ENCODE measurements at places on chromosomes 16 and 17. TPM values are rescaled to one million over a fixed set of nuclear protein-coding genes. Genes with fewer than 3 reads are reported as not detected.

The RAB37 gene
- 2.1 TPM for total RNA-seq

GRCh38 chr16:81740169-81740568 lies 38.9 kb upstream of the PLCG2 start:
- no peak for DNase-seq

The CAPNS2 gene
- 1.0 TPM for total RNA-seq

GRCh38 chr17:69325518-69326376 lies 1.2 kb downstream of the ABCA5 start:
- DNase-seq: no peak

DNA sequence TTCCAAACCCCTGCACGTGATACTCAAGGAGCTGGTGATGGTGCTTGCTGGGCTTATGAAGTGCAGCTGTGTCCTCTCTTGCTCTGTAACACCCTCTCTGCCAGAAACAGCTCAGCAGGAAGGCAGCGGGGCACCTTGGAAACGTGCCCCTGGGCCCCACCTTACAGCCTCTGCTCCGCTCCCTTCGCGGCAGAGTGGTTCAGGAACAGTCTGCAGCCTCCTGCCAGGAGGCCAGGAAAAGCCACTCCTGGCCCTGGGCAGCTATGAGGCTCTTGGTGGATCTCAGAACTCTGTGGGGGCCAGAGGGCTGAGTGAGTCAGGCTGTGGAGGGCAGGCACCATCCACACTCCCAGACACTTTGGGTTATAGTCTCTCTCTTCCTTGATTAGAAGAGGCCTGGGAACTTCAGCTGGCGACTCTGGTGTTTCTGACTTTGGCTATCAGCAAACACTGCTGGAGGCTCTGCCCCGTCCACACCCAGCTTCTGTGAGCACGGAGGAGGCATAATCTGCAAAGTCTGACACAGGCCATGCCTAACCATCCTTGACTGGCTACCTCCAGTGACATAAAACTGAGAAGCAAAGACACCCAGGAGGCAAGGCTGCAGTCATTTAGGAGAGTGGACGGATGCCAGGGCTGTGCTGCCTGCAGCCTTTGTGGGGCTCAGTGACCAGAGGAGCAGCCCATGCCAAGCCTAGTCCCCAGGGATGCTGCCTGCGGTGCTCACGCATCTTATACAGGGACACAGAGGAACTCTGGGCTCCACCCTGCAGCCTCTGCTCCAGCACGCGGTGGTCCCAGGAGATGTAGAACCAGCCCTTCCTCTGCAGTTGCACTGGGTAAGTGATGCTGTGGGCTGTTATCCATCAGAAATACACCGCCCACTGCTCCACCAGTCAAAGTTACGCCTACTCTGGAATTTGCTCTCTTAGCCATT lies 65.3 kb downstream of the METRNL start:
- peak; percentile 46 for DNase-seq

- DNase-seq: no peak
Observed at GRCh38 chr17:66255112-66255511, 25.9 kb upstream of the APOH start.

The NLE1 gene
- 32.1 TPM for total RNA-seq

- no peak for DNase-seq
Observed at GRCh38 chr16:56600398-56600999, 7.9 kb upstream of the MT2A start.

GRCh38 chr16:50093607-50094539 lies 28.1 kb downstream of the HEATR3 start:
- DNase-seq: no peak

The SHBG gene
- 0.16 TPM for total RNA-seq

The GDPD3 gene
- total RNA-seq: 2.0 TPM

The CNTD1 gene
- not detected for total RNA-seq

GRCh38 chr16:29903590-29903989 lies 3.3 kb downstream of the ASPHD1 start:
- DNase-seq: no peak

The ENKD1 gene
- total RNA-seq: 20.1 TPM

The IL34 gene
- total RNA-seq: 0.64 TPM

- no peak for DNase-seq
Observed at GRCh38 chr16:70151391-70151790, 22.2 kb upstream of the CLEC18C start.

- DNase-seq: no peak
Observed at GRCh38 chr16:12453832-12454231, 349.9 kb downstream of the CPPED1 start.

GRCh38 chr16:31268033-31268365 lies 8.2 kb downstream of the ITGAM start:
- DNase-seq: no peak

The WFIKKN1 gene
- 0.66 TPM for total RNA-seq

The PLEKHH3 gene
- 15.4 TPM for total RNA-seq

The FBXO39 gene
- total RNA-seq: 1.0 TPM

- no peak for DNase-seq
Observed at GRCh38 chr17:71342737-71343136, 778.1 kb upstream of the SOX9 start.

DNA sequence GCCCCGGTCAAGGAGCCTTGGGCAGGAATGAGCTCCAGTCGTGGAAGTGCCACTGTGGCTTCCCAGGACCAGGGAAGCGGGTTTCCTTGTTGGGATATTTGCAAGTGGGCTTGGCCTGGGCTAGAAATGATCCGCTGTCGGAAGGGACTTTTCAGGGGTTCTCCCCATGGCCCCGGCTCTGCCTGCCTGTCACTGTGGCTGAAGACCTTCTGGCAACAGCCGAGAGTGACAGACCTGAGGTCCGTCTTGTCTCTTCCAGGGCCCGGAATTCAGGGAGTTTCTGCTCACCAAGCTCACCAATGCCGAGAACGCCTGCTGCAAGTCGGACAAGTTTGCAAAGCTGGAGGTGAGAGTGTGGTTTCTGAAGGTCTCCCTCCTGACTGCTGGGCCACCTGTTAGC lies 57.7 kb downstream of the OR1D5 start:
- DNase-seq: no peak

GRCh38 chr16:11955713-11956123 lies 9.3 kb upstream of the TNFRSF17 start:
- DNase-seq: no peak

DNA sequence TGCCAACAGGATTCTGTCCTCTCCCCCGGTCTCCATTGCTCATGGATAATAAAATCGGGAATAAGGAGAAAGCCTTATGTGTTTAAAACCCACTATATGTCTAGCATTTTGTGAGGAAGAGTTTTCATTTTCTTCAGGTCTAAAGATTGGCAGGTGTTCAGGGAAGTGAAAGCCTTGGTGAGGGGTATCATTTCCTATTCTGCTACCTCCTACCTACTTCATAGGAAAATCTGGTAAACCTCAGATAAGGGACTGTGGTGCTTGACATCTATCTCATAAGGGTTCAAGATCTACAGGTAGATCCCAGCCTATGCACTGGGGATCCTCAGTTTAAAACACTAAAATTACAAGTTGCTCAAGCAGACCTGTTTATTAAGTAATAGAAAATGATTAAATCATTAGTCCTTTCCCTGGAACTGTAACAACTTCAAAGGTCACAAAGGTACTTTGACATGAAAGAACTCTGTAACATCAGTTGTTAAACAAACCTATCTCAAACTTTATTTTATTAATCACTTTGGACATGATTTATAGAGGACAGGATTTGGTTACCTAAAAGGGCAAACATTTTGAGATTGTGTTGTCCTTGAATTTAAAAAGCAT lies 6.5 kb downstream of the MOSMO start:
- DNase-seq: no peak

The TNFRSF17 gene
- total RNA-seq: 0.98 TPM

- peak; percentile 73 for DNase-seq
Observed at GRCh38 chr16:72927199-72928089, 120.5 kb downstream of the ZFHX3 start.

DNA sequence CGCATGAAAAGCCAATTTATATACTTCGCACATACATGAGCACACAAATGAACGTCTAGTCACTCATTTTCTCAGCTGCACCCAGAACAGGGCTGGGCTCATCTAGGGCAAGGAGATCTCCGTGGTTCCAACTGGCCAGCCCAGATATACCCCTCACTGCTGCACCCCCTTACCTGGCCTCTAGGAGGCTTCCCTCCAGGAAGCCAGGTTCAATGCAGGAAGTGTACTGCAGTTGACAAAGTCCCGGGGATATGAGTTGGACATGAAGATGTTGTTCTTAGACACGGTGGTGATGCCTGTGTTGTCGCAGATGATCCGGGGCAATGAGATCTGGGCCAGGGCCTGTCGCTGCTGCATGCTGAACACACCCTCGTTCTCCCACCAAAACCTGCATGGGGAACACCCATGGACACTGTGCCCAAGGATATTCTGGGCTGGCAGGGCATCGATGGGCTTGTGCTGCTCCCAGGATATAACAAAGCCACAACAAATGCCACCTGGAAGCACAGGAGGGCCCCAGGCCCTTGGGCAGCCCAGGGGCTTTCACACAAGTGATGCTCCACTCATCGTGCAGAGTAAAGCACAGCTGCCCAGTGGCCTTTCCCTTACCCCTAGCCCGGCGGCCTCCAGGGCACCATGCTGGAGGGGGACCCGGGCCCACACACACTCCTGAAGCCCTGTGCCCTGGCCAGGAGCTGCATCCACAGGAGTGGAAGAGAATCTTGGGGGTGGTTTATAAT lies 10.1 kb downstream of the MPO start:
- no peak for DNase-seq

The GFAP gene
- total RNA-seq: 4.2 TPM

The GSDMA gene
- not detected for total RNA-seq

The IL21R gene
- total RNA-seq: 0.16 TPM

- DNase-seq: no peak
Observed at GRCh38 chr17:50531428-50532025, 1.0 kb upstream of the EPN3 start.

DNA sequence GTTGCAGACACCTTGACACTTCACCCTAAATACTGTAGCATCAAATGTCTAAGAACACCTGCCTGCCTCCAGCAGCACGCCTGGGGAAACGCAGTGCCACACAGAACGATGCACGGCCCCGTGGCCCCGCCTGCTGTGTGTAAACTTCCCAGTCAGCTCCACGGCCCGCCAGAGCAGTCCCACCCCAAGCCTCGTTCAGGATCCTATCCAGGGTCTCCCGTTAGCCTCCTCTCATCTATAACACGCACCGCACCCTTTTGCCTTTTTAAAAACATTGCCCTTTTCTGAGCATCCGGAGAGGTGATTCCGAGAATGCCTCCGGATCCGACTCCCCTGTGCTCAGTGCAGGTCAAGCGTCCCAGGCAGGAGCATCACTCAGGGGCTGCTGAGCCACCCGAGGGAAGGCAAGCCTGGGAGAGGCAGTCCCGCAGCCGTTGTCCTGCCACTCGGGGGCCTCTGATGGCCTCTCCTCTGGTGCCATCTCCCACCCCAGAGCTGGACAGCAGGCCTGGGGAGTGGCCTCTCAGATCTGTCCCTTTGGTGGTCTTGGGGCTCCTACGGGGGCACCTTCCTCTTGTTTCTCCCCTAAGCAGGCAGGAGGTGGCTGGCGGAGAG lies 37.9 kb upstream of the SLC38A10 start:
- DNase-seq: no peak

The ADAD2 gene
- 0.15 TPM for total RNA-seq

DNA sequence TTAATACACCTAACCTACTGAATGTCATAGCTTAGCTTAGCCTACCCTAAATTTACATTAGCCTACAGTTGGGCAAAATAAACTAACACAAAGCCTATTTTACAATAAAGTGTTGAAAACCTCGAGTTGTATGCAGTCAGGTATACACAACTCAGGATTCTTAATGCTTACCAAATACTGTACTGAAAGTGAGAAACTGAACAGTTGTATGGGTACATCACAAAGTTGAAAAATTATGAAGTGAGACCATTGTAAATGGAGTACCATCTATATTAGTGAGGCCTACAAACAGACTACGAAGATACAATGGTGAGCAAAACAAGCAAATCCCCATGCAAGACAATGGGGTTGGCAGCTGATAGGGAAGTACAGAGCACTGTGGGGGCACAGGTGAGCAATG lies 79.7 kb downstream of the VAT1L start:
- DNase-seq: no peak

DNA sequence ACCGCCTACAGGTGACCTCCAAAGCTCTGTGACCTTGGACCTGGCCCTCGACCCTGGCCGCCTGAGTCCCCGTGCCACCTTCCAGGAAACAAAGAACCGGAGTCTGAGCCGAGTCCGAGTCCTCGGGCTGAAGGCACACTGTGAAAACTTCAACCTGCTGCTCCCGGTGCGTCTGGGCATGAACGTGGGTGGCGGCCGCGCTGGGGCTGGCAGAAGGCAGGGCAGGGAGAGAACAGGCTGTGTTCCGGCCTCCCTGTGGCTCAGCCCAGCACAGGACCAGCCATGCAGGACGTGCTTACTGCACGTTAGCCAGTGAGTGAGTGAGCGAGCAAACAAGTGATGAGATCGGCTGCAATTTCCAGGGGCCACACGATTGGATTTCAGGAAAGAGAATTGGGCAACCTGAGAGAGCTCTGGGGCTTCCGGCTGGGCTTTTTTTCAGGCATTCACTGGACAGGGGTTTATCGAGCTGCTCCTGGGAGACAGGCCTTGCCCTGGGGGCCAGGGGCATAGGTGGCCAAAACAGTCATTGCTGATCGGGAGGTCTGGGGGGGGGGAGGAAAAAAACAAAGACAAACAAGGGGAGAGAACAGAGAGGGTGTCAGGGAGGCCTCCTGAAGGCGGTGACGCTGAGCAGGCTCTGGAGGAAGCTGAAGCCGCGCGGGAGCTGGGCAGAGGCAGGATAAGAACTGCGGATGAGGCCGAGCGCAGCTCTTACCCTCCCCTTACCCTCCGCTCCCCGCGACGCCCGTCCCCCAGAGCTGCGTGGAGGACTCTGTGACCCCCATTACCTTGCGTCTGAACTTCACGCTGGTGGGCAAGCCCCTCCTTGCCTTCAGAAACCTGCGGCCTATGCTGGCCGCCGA lies 16.9 kb downstream of the ITGAX start:
- no peak for DNase-seq

DNA sequence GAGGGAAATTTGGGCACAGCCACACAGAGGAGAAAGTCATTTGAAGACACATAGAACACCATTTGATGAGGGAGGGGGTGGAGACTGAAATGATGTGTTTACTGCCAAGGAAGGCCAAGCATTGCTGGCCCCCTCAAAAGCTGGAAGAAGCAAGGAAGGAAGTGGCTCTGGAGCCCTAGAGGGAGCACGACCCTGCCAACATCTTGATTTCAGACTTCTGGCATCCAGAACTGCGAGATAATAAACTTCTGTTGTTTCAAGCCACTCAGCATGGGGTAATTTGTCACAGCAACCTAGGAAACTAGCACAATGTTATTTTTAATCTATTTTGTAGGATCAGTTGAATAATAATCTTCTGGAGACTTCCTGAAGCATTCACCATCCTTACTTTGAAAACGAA lies 314.8 kb upstream of the GOT2 start:
- DNase-seq: no peak

GRCh38 chr17:68533887-68534694 lies 21.9 kb downstream of the PRKAR1A start:
- no peak for DNase-seq

- DNase-seq: peak; percentile 65
Observed at GRCh38 chr16:11303405-11304138, 22.4 kb upstream of the PRM1 start.
